ENCODE measurements at places on chromosomes 6 and 20.

- no peak for DNase-seq
These were observed 22.2 kb upstream of the MYL9 start for GRCh38 chr20:36519012-36519719.

DNA sequence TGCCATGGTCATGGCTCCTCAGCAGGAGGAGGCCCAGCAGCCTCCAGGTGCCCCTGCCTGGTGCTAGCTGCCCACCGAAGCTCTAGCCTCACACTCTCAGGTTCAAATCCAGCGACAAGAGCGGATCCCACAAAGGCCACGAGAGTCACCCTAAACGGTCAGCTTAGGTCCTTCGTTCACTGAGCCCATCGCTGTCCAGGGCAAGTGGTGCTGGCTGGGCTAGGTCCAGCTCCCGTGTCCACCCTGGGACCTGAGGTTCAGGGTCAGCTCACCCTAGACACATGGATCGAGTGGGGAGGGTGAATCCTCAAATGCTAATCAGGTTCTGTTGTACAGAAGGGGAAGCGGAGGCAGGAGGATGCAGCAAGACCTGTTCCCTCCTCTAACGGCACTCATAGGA, 171.9 kb upstream of the SULF2 start:
- DNase-seq: no peak

DNA sequence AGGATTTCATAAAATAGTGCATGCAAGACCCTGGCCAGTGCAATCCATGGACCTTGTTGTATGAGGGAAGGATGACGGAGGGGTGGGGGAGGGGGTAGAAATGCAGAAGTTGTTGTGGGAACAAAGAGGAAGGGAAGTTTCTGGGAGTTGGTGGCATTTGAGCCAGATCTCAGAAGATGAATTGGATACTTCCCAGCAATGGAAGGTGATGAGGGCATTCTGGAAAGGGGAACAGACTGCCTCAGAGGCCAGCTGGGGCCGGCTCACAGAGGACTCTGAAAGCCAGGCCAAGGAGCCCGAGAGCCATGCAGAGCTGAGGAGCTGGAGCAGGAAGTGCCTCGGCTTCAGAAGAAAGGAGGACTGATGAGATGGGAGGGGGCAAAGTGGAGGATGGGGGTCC, 2.7 kb downstream of the TMEM74B start:
- DNase-seq: no peak

DNA sequence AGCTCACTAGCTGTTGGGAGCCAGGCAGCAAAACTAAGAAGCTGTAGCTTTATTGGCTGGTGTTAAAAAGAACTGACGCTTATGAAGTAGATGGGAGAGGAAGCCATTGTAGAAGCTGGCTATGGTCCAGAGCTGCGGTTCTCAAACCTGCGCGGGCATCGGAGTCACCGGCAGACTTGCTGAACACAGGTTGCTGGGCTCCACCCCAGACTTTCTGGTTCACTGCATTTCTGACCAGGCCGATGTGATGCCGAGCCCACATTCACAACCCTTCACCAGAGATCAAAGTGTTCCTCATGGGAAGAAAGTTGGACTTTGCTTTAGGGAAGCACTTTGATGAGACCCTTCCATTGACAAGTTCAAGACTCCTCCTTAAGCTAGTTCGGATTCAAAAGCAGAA, 231.6 kb downstream of the QKI start:
- DNase-seq: no peak

DNA sequence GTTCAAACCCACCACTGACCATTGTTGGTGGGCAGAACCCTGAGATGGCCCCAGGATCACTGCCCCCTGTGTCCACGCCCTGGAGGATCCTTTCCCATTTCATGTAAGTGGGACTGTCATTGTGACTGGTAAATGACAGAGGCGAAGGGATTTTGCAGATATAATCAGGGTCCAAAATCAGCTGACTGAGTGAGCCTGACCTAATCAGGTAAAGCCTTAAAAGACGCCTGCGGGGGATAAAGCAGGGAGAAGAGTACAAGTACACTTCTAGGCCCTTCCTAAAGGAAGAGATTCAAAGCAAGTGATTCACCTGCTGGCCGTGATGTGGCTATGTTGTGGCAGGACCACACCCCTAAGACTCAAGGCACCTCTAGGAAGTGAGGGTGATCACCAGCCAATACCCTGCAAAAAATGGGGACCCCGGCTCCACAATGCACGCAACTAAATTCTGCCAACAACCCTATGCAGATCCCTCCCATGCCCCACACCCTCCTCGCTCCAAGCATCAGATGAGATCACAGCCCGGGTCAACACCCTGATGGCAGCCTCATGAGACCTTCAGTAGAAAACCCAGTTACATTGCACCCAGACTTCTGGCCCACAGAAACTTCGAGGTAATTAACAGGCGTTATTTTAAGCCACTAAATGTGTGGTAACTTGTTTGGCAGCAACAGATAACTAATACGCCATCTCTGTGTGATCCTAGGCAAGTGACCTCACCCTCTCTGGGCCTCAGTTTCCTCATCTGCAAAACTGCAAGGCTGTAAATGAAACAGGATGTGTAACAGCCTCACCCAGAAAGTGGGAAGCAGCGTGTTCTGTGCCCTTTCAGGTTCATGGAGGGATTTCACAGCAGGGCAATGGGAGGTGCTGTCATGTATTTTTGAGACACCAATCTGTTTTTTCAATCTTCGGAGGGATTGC, 11.3 kb downstream of the PREX1 start:
- no peak for DNase-seq

DNA sequence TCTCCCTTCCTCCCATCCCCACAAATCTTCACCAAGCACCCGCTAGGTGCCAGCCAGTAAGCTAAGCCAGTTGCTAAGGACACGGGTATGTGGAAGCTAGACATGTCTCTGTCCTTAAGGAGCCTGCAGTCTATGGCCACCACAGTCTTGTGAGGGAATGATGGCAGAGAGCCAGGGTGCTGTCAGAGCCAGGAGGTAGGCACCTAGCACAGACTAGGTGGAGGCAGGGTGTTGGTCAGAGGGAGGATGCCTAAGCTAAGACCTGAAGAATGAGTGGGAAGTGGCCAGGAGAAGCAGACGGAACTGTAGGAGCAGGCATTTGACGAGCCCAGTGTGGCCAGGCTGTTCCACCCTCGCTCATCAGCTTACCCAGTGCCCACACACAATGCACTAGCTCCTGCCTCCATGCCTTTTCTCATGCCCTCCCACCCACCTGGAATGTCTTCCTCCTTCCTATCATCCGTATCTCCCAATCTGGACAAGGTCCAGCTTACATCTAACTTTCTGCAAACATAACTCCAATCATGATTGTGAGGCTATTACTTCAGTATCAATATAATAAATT, 125.6 kb downstream of the FOXC1 start:
- no peak for DNase-seq

DNA sequence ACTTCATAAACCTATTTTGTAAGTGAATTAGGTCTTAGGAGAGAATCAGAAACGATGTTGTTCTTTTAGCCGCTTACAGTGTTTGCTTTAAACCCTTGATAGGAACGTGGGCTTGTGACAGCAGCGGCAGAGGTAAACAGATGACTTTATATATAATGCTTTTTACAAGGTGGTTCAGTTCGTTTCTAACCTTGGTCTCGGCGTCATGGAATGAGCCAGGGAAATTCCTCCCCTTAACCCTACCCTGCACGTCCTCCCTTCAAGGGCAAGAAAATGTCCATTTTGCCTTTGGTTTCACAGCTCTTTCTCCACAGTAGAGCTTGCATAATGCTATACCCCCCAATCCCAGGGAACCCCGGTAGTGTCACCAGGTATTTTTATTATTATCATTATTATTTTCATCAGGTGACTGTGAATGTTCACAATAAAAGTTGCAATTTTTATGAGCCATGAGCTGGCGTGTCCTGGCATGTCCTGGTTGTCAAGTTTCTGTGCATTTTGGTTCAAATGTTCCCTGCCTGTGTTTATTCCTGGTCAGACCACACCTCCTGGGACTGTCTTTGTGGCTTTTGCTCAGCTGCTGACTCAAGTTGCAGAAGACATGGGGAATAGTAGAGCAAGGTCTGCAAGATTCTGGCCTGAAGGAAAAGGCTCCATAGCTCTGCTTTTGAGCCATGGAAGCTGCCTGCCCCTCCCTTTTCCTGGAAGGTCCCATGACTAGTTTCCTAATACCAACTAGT, 112.8 kb upstream of the BMP2 start:
- no peak for DNase-seq

DNA sequence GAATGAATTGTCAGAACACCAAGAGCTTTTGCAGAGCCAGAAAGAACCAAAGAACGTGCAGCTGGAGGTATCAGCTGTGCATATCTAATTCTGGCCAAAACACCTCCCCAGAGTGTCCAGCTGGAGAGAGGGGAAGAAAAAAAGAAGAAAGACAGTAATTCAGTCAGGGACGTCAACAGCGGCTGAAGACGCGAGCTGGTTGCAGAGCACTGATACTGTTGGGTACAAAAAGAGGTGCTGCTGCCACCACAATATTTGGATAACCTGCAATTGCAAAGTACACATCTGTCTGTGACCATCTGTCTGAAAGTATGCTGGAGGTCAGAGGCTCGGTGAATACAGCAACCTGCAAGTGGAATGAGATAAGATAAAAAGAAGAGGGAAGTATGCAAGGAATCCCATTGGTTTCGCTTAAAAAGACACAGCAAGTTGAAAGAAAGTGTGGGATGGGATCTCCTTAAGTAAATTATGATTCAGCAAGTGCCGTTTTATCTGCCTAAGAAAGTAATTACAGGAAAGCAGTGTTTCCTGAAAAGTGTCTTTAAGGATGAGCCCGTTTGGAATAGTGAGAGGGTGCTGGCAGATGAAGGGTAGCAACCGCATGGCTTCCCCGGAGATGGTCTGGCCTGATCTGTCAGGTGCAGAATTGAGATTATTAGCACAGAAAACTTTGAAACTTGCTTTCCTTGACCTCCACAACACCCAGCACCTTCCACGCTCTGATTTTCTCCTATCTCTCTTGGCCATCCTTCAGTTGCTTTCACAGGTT, 189.9 kb upstream of the PRDM1 start:
- DNase-seq: no peak

DNA sequence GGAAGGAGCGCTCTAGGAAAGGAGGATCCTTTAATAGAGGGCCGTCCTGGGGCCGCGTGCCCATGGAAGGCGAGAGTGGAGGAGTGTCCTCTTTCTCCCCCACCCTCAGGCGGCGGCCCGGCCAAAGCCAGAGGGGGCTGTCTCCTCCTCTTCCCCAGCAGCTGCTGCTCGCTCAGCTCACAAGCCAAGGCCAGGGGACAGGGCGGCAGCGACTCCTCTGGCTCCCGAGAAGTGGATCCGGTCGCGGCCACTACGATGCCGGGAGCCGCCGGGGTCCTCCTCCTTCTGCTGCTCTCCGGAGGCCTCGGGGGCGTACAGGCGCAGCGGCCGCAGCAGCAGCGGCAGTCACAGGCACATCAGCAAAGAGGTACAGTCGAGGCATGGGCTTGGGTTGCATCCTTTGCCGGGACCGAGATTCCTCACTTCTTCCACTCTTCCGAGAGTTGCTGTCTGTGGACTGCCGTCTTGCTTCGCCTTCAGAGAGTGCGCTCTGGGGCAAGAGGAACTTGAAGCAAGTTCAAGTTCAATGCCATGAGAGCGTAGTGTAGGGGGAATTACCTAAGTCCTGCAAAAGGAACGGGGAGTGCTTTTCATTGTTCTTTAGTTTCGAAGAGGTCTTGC, at the start of gene LAMA2:
Gene LAMA2 (plus strand): TSS at position 148 of the 621 bp plus-strand sequence. CDS start 108 bp downstream, at position 256.
- DNase-seq: peak; percentile 24

- no peak for DNase-seq
These were observed 696.7 kb downstream of the DHX35 start for GRCh38 chr20:39658662-39659409.

- DNase-seq: no peak
These were observed 48.3 kb upstream of the SLC22A23 start for GRCh38 chr6:3504938-3505805.
